Ascending aorta (tissue), 2 donors: ENCODE measurements at places on chromosomes 3 and 15.

- DNase-seq: no peak
These were observed 147.3 kb upstream of the UBE2E2 start for GRCh38 chr3:23055733-23056376.

DNA sequence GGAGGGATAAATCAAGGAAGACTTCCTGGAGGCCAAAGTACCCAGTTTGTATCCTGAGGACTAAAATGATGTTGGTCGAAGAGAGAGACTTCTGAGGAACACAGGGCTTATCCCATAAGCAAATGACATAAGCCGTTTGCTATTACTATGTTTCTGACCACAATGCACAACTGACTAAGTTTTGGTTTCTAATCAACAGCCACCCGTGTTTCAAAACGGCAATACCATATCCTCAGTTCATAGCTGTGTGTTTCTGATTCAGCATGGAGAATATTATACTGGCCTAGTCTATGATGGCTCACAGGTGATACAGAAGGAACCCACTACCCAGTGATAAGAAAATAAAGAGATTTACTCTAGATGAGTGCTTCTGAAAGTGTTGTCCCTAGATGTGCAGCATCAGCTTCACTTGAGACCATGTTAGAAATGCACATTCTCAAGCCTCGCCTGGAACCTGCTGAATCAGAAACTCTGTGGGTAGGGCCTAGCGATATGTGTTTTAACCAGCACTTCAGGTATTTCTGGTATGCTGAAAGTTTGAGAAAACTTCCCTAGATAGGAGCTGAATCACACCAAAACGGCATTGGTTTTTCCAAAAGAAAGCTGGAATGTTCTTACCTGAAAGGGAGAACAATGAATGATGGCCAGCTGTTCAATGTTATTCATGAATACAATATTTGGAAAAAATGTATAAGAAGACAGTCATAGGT lies 639.7 kb upstream of the NR2F2 start:
- no peak for DNase-seq

DNA sequence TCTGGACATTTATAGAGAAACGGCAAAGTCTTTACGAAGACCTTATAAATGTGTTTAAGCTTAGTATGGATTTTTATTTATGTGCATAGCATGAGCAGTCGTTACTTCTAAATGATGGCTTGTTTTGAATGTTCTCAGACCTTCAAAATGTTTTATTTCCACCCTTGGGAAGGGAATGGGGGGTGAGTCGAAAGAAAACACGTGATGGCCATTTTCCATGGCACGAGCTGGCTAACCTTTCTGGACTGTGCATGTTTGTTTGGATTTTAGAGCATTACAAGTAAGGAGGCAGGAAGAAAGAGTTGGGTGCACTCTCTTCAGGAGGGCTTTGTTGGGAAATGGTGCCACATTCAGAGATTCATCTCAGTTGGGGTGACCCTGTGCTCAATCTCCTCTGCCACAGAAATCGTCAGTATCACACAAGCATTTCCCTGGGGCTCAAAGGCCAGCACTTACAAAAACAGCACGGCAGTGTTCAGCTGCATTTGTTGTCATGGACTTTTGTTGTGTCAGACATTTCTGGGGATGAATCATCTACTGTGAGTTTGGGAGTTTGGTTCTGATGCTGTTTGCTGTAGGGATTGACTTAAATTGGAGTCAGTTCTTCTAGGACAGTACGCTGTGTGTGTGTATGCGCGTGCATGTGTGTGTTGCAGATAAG lies 52.3 kb upstream of the ADAMTS9 start:
- DNase-seq: peak; percentile 67

DNA sequence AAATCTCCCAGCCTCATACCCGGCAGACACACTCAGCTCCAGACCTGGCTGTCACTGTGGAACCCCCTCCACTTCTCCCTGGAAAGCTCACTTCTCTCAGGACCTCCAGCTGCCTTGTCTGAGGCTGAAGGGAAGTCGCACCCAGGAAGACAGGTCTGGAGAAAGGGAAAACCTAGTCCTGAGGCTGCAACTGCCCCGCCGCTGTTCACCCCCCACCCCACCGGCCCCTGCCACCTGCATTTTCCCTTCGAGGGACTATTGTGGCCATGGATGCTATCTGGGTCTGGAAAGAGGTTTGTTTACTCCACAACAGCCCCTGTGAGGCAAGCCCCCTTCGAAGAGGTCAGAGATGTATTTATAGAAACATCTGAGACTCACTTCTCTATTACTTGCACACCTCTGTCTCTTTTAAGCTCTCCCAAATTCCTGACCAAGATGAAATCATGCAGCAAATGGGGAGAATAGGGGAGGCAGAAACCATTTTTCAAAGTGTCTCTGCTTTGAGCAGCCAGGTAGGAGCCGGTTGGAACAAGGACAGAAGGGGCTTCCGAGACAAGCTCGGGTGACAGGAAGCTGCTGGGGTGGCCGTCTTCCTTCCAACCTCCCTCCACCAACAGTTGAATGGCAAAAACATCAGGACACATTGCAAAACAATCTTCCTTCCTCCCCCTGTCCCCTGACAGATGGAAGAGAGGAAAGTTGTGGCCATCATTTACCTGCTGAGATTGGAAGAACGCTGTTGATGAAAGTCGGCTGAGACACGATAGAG lies 518 bp downstream of the COLQ start:
- no peak for DNase-seq

GRCh38 chr3:72231439-72232196 lies 446.7 kb upstream of the PROK2 start:
- DNase-seq: no peak

DNA sequence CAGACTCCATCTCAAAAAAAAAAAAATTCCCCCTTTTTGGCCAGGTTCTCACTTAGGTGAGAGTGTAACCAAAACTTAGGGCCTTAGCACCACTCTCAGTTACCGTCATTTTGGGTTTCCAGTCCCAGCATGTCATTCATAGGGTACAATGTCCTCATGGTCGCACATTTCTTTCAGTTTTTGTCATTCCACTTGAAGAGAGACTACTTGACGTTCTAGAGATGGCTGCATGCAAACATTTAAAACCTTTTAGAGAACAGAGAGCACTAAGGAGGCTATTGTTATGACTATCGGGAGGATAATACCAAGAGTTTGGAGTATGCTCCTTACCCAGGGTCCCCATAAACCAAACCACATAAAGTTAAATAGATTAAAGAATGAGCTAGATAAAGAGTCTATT lies 37.9 kb upstream of the THUMPD3 start:
- DNase-seq: no peak

GRCh38 chr3:177194299-177194698 lies 3.0 kb downstream of the TBL1XR1 start:
- no peak for DNase-seq

DNA sequence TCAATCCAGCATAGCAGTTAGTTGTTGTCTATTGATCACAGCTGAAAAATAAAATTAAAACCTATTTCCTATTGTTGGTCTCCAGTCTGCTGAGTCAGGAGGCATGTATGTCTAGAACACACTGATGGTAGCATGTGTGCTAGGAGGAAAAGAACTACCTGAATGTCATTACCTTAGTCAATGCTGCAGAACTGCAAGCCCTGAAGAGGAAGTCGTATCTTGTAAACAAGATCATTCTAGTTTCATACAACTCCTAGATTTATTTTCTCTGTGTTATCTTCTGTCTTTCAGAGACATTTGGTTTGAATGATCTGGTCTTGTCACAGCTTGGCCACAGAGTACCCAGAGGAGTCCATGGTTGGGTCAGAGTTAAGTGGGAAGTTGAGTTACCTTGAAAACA lies 110.0 kb upstream of the MRPL3 start:
- DNase-seq: no peak

DNA sequence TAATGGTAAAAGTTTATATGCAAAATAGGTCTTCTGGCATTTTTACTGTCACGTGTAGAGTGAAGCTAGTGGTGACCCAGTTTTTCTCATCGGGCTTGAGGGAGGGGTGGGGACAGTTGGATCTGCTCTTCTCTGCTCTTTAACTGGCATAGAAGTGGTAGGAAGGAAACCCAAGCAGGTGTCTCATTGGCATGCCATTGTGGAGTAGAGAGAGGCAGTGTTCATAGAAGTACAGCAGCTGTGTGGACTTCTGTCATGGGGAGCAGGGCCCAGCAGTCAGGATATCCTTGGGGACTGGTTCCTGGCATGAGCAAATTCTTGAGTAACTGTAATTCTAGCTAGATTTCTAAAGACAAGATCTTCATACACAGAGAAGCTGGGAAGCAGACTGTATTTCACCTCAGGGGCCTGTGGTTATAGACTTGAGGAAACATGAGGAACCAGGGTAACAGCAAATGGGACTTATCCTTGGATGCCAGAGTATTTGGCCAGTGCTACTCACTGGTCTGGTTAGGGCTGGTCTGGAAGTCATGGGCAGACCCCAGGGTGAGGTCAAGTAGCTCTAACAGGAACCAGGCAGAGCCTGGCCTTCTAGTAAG lies 42.9 kb downstream of the CDIN1 start:
- DNase-seq: no peak

GRCh38 chr3:191680989-191681597 lies 220.1 kb downstream of the PYDC2 start:
- no peak for DNase-seq

DNA sequence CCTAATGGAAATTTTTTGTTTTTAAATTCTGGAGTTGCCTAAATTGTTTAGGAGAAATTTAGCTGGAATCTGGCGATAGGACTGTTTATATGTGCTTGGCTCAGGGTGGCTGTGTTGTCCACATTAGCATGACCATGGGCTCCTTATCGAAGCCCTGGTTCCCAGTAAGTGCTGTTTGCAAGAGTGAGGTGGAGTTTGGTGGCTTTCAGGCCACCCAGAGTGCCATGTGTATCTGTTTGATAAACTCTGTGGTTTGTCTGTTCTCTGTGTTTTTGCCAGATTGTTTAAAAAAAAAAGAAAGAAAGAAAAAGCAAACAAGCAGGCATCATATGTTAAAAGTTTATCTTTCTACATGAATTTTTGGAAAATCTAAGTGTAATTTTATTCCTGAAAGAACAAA lies 51.5 kb downstream of the PLCL2 start:
- DNase-seq: no peak

GRCh38 chr3:170725285-170725731 lies 139.4 kb upstream of the SLC7A14 start:
- no peak for DNase-seq

GRCh38 chr15:101399431-101399830 lies 90.1 kb downstream of the PCSK6 start:
- no peak for DNase-seq

DNA sequence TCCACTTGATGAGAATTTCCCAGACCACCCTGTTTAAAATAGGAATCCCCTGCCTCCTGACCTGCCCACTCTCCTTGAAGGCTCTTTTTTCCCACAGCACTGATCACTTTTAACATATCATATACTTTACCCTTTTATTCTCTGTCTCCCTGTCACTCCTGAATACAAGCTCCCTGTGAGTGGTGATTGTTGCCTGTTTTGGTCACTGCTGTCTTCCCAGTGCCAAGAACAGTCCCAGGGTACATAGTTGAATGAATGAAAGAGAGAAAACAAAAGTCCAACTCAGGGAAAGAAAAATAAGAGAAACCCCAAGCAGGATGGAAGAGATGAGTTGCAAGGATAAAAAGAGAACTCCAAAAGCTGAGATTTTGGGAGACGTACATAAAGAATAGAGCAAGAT lies 500.3 kb upstream of the LMCD1 start:
- no peak for DNase-seq

DNA sequence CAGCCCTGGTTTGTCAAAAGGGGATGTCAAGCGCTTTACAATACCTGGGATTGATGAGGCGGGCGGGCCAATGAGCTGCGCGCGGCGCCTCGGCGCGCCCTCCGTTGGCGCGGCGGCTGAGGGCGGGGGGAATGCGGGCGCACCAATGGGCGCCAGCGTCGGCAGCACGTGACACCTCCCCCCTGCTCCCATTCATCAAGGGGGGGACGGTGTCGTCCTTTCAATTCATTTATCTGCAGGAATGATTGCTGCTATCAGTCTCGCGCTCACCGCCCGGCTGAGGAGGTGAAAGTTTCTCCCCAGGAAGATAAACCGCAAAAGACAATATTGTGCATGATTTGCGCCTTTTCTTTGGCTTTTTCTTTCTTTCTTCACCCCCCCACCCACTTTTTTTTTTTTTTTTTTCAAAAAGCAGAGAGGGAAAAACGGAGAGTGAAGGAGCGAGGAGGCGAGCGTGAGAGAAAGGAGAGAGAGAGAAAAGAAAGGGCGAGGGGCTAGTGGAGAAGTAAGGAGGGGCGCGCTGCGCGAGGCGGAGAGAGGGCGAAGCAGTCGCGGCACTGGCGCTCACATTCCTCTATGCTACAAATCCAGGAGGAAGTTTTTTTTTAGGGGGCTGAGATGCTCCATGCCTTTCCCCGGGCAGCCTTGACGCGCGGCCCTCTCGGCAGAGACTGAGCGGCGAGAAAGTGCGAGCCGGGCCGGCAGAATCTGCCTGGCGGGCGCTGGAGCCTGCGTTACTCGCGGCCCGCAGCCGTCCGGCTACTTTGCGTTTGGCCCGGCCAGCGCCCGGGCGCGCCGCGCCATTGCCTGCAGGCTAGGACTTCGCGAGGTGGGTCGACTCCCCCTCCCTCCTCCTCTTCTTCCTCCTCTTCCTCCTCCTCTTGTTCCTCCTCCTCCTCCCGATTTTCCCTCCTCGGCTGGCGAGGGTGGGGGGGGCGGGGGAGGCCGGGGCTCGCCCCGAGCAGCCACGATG lies at the start of gene ZIC1:
ZIC1 (plus strand) TSS at position 223 of the 973 bp plus-strand sequence; CDS start at position 971, 748 bp downstream.
- no peak for DNase-seq

GRCh38 chr3:118977671-118978392 lies 56.8 kb downstream of the IGSF11 start:
- DNase-seq: no peak

- no peak for DNase-seq
These were observed 152.4 kb downstream of the APBA2 start for GRCh38 chr15:29037997-29038705.

GRCh38 chr15:47945872-47946650 lies 174.7 kb upstream of the SLC24A5 start:
- DNase-seq: no peak

DNA sequence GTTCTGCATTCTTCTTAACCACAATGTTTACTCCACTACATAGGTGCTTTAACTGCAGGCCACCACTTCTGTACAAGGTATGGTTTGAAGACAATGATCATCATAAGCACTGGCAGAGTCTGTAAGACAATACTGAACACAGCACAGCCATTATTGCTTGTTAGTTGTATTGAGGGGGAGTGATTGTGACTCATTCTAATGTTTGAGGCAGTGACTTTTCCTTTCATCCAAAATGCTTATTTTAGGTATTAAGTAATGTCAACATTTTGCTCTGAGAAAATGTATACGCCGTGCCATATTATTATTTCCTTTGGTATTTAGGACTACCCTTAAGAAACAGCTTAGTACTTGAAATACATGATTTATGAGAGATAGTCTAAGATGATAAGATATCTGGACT lies 618.2 kb upstream of the ZNF717 start:
- DNase-seq: no peak

DNA sequence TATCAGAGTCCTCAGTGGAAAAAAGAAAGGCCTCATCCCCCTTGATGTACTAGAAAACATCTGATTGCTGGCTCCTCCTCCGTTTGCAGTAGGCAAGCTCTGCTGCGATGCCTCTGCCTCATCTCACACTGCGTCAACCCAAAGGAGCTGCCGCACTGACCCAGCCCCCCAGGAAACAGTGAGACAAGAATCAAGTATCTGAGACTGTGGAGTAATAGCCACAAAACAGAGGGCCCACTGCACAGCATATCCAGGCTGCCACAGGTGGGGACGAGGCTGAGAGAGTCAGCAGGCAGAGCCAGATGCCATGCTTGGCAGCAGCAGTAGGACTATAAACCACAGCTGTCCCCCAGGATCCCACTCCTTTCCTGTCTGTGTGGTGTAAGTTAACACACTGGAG lies 165.9 kb downstream of the STAC start:
- no peak for DNase-seq
